ENCODE measurements at places on chromosomes 1 and 21. TPM values are rescaled to one million over a fixed set of nuclear protein-coding genes. Genes with fewer than 3 reads are reported as not detected.
A peak's percentile ranks its signal among the peaks of the same experiment; 100 is the strongest.

HSPA6 gene
- total RNA-seq: 4.9 TPM

ZNF683 gene
- 4.8 TPM for total RNA-seq

CD34 gene
- 47.7 TPM for total RNA-seq

ZBTB7B gene
- total RNA-seq: 60.0 TPM

ERICH3 gene
- total RNA-seq: 3.3 TPM

OR14A16 gene
- not detected for total RNA-seq

GUCA2A gene
- total RNA-seq: not detected

DNA sequence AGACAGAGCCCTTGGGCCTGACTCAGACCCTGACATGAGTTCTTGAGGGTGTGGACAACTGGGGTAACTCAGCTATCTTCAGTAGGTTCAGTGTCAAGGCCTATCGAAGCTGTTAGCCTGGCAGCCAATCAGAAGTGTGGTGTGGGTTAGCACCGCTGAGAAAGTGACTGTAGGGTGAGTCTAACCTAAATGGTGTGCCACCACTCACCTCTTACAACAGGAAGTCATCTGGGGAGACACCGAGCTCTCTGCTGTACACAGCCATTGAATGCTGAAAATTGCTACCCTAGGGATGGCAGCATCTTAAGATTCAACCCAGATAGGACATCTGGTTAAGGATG, 44.6 kb downstream of the RASSF5 start:
- H3K27ac ChIP-seq: no peak overlapping the region
- no peaks in the 10 kb centered on the region for H3K27me3 ChIP-seq
- H3K4me1 ChIP-seq: no peaks in the 10 kb centered on the region
- DNase-seq: no peak
- H3K36me3 ChIP-seq: no peaks in the 10 kb centered on the region

DNA sequence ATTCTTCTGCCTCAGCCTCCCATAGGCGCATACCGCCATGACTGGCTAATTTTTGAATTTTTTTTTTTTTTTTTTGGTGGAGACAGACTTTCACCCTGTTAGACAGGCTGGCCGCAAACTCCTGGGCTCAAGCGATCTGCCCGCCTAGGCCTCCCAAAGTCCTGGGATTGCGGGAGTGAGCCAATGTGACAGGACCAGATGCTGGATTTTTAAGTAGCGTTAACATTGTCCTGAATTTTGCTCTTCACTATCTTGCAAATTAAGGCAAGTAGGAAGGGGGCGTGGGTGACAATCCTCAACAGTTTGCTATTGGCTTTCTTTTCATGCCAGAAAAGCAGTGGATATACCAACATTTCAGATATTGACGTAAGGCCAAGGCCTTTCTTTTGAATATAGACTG, 49.7 kb upstream of the TSNAX start:
- no peaks in the 10 kb centered on the region for H3K4me1 ChIP-seq
- no peaks in the 10 kb centered on the region for H3K36me3 ChIP-seq
- no peak for DNase-seq
- H3K27ac ChIP-seq: no peak overlapping the region

GRCh38 chr1:23930861-23931490, 17.8 kb upstream of the CNR2 start:
- no peak overlapping the region for H3K4me3 ChIP-seq
- H3K4me1 ChIP-seq: no peaks in the 10 kb centered on the region
- no peak overlapping the region for H3K27ac ChIP-seq
- no peaks in the 10 kb centered on the region for H3K27me3 ChIP-seq
- no peak for DNase-seq

- no peak overlapping the region for H3K4me3 ChIP-seq
- no peaks in the 10 kb centered on the region for H3K36me3 ChIP-seq
- no peaks in the 10 kb centered on the region for H3K4me1 ChIP-seq
- H3K27me3 ChIP-seq: no peaks in the 10 kb centered on the region
- no peak overlapping the region for H3K27ac ChIP-seq
These were observed 40.8 kb downstream of the CDK18 start for GRCh38 chr1:205545001-205545919.

DNA sequence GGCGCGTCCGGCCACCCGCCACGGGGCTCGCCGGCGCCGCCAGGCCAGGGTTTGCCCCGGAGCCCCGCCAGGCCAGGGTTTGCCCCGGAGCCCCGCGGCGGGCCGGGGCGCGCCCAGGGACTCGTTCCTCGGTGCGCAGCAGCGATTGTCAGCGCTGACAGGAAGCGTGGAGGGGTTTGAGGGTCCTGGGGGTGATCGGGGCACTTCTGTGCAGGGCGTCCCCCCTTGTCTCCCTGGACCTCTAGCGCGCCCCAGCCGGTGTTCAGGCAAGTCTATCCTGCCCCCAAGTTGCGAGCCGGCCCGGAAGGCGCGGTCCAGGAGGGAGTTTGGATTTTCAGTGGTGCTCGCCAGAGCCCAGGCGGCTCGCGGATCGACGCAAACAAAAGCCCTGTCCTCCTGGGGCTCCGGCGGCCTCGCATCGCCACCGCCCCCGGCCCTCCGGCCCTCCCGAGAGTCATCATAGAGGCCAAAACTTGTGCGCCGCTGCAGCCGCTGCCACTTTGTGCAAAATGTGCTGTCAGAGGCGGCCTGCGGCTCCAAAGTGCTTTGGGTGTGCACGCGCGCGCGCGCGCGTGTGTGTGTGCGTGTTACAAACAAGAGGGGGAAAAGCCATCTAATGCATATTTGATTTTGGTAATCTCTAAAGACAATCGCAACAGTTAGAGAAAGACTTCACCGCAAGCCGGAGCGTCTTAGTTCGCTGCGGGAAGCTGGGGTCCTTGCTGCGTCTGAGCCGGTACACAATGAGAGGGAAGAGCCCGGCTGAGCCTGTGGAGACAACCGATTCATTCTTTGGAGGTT, 1.0 kb downstream of the ROR1 start:
- H3K4me1 ChIP-seq: no peaks in the 10 kb centered on the region
- H3K36me3 ChIP-seq: no peaks in the 10 kb centered on the region
- peak overlapping the region; percentile 80 for H3K27ac ChIP-seq
- H3K27me3 ChIP-seq: no peaks in the 10 kb centered on the region
- DNase-seq: no peak

DNA sequence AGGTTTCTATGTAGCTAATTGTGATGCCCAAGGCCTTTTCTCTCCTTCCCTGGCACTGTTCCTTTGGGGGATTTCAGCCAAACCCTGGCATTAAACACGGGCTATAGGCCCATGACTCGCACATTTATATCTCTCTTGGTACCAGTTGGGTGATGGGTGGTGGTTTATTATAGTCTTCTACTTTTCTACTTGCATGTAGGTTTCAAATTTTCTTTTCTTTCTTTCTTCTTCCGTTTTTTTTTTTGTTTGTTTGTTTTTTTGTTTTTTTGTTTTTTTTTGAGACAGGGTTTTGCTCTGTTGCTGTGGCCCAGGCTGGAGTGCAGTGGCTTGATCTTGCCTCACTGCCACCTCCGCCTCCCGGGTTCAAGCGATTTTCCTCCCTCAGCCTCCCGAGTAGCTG, 1.1 kb downstream of the IL10RB start:
- H3K4me1 ChIP-seq: no peaks in the 10 kb centered on the region
- DNase-seq: no peak
- H3K36me3 ChIP-seq: no peaks in the 10 kb centered on the region
- peak overlapping the region; percentile 90 for H3K27ac ChIP-seq

DNA sequence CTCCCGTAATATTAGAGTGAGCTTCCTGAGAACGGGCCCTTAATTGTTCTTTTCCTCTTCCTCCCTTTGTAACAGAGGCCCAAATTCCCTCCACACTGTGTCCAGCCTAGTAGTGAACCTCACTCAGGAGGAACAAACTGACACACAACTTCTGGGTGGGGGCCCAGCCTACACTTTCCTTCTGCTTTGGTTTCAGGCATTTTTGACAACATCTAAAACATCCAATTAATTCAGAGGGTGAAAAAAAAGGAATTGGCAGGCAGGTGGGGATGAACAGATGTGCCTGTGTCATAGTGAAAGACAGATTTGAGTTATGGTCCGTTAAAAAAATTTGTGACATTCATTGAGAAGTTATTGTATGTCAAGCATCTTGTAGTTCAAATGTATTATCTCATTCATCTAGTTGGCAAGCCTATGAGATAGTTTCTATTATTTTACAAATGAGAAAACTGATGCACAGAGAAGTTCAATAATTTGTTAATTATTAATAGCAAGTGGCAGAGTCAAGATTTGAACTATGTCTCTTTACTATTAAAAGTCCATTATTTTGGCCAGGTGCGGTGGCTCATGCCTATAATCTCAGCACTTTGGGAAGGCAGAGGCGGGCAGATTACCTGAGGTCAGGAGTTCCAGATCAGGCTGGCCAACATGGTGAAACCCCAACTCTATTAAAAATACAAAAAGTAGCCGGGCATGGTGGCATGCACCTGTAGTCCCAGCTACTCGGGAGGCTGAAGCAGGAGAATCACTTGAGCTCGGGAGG, 41.6 kb upstream of the LRIG2 start:
- H3K4me3 ChIP-seq: no peak overlapping the region
- no peak overlapping the region for H3K27ac ChIP-seq
- no peaks in the 10 kb centered on the region for H3K4me1 ChIP-seq
- no peaks in the 10 kb centered on the region for H3K36me3 ChIP-seq
- DNase-seq: no peak

DNA sequence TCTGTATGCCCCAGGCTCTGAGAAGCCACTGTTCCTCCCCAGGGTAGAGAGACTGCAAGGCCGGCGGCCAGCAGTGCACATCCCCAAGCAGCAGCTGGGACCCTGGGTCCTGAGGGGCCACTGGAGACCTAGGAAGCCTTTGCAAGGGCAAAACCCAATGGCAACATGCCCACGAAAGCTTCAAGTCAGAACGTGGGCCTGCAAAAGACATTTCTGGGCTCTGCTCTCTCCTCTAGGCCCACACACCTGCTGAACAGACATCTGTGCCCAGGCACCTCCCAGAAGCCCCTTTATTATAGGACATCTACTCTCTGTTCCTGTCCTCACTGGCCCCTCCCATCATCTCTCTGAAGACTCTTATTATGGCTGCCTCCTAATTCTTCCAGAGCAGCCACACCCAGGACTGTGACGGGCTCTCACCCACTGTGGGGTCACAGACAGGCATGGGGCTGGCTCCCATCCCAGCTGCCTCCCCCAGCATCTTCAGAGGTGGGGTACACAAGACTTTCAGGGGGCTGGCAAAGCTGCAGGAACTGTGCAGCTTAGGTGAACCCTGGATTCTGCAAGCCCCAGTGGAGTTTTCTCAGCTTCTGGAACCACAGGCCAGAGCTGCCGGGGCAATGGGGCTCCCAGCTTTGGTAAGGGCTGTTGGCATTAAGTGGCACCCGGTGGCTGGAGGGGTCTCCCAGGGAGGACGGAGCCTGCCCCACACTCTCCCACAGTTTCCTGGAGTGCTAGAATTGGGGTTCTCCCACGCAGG, 12.6 kb downstream of the TRIM11 start:
- H3K27me3 ChIP-seq: no peaks in the 10 kb centered on the region
- DNase-seq: no peak
- H3K4me1 ChIP-seq: no peaks in the 10 kb centered on the region
- peaks cover 17% of the 10 kb centered on the region for H3K36me3 ChIP-seq
- H3K27ac ChIP-seq: no peak overlapping the region

DNA sequence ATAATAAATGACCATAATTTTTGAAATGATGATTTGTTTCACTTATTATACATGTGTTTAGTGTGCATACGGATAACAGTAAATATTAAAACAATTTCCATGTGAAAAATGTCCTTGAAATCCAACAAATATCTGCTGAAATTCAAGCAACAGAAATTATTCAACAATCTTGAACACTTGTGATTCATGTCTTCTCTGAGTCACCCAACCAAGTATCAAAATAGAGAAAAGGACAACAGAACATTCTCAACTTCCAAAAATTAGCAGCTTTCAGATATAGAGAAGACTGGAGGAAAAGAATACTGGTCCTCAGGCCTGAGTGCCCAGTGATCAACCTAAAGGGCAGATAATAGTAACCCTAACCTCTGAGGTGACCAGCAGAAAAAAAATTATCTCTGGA, 90.8 kb downstream of the VAV3 start:
- DNase-seq: no peak
- no peak overlapping the region for H3K27ac ChIP-seq
- no peaks in the 10 kb centered on the region for H3K27me3 ChIP-seq

- H3K27me3 ChIP-seq: no peaks in the 10 kb centered on the region
- no peaks in the 10 kb centered on the region for H3K36me3 ChIP-seq
- H3K4me3 ChIP-seq: no peak overlapping the region
These were observed 48.9 kb downstream of the KIAA1614 start for GRCh38 chr1:180961622-180962021.

- no peak overlapping the region for H3K4me3 ChIP-seq
- DNase-seq: no peak
- H3K36me3 ChIP-seq: no peaks in the 10 kb centered on the region
These were observed 10.6 kb upstream of the LDLRAD1 start for GRCh38 chr1:54028306-54029251.

DNA sequence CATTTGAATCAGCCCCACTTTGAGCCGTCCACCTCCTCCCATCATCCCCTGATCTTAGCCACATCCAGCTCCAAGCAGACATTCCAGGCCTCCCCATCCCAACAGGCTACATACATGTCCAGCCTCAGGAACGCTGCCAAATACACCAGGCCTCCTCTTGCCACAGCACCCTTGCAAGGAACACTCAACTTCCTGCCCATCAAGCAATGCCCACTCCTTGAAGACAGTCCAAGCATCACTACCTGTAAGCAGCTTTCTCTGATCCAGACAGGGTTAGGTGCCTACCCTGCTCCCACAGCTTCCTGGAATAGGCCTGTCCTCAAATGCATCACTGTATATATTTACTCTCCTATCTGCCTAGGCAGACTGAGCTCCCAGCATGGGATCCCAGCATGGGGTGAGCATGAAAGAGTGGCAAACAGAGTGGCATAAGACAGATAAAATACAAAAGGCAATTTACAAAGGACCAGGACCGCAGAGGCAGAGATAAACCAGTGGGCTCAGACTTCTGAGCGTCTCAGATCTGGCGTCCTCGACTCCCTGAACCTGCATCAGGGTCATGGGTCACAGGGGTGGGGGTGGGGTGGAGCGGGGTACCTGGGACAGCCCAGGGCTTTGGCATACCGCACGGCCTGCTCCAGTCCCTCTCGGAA, 816 bp downstream of the HYI start:
- peaks cover 9% of the 10 kb centered on the region for H3K36me3 ChIP-seq
- peak; percentile 39 for DNase-seq
- no peaks in the 10 kb centered on the region for H3K27me3 ChIP-seq
- H3K4me3 ChIP-seq: peak overlapping the region; percentile 56
- H3K4me1 ChIP-seq: no peaks in the 10 kb centered on the region
- H3K27ac ChIP-seq: peak overlapping the region; percentile 94

DNA sequence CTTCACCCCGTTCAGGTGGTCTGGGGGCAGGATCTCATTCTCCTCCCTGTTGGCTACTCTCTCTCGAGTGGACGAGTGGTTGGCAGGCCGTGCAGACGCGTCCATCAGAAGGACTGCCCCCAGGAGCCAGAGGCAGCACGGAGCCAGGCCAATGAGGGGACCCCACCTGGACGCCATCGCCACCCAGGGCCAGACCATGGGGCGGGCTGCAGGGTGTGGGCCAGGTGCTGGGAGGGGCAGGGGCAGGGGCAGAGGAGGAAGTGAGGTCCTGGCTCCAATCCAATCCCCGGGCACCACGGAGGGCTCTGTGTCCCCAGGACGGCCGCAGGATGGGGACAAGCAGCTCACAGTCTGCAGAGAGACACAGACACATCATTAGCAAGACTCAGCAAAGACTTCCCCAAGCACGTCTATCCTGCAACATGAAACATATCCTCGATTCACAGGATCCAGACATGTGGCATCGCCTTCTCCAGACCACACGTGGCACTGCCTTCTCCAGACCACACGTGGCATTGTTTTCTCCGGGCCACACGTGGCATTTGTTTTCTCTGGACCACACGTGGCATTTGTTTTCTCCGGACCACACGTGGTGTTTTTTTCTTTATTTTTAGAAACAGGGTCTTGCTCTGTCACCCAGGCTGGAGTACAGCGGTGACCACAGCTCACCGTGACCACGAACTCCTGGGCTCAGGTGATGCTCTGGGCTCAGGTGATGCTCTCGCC, 3.0 kb downstream of the SDF4 start:
- H3K4me1 ChIP-seq: peaks cover 15% of the 10 kb centered on the region
- H3K4me3 ChIP-seq: no peak overlapping the region
- peaks cover 10% of the 10 kb centered on the region for H3K36me3 ChIP-seq
- no peak overlapping the region for H3K27ac ChIP-seq
